Cardiac muscle cell (in vitro differentiated cells and primary cell): ENCODE measurements at places on chromosomes 13 and 19. TPM values are rescaled to one million over a fixed set of nuclear protein-coding genes. Genes with fewer than 3 reads are reported as not detected.

DNA sequence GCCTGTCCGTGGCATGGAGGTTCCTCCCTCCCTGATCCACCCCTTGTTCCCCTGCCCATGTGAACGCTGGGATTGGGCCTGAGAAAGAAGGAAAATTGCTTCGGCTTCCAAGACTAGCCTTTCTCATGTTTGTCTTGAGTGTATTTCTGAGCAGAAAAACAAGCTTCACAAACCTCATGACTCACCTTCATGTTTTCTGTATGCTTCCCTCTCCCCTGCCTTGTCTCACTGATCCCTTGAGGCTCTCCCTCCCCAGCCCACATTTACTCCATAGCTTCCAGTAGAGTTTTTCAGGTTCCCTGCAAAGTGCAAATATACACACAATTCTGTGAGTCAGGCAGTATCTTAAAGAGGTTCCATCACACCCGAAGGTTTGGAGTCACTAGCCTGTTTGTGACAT is 572.4 kb downstream of the UQCRFS1 start:
- DNase-seq = no peak

The ATP12A gene
- not detected in 2 replicates for polyA plus RNA-seq

The ADAT3 gene
- 5.9 and 14.3 TPM in 2 replicates for polyA plus RNA-seq

- peak; percentile 68 for DNase-seq
Measured at GRCh38 chr13:86020351-86021002, 221.3 kb upstream of the SLITRK6 start.

The HIPK4 gene
- polyA plus RNA-seq = 0.14 and 1.7 TPM in 2 replicates

The VPS36 gene
- polyA plus RNA-seq = 24.6 and 30.8 TPM in 2 replicates
